ENCODE measurements at places on chromosomes 1 and 21. TPM values are rescaled to one million over a fixed set of nuclear protein-coding genes. Genes with fewer than 3 reads are reported as not detected.

BEST4 gene
- total RNA-seq: 0.13 TPM

IL20 gene
- total RNA-seq: not detected

C1orf53 gene
- total RNA-seq: 19.4 TPM

MROH7 gene
- not detected for total RNA-seq

DNA sequence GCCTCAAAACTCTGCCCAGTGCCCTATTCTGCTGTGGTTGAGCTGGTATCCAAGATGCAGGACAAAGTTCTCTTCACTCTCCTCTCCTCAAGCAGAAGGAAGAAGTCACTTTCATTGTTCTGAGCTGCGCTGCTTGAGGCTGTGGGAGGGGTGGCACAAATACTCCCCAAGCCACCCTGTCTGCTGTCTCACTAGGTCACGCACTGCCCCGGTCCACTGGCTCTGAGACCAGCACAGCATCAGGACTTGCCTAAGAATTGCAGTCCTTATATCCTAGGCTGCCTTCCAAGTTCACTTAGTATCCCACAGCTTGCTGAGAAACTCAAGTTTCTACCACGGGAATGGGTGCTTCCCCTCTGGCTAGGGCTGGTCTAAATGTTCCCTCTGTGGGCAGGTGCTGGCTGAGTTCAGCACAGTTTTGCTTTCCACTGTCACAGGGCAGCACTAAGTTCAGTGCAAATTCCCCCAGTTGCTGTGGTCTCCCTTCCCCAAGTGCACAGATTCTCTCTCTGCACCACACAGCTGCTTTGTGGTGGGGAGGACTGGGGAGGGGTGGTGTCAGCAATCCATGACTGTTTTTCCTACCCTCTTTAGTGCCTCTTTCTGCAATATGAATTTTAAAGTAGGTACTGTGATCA is 32.4 kb downstream of the SLC9C2 start:
- no peak for DNase-seq

Data from HFFc6 (cell line).